ENCODE measurements at places on chromosomes 2 and 18.

GRCh38 chr18:26543373-26543772 lies 5.0 kb downstream of the KCTD1 start:
- DNase-seq, result no peak

DNA sequence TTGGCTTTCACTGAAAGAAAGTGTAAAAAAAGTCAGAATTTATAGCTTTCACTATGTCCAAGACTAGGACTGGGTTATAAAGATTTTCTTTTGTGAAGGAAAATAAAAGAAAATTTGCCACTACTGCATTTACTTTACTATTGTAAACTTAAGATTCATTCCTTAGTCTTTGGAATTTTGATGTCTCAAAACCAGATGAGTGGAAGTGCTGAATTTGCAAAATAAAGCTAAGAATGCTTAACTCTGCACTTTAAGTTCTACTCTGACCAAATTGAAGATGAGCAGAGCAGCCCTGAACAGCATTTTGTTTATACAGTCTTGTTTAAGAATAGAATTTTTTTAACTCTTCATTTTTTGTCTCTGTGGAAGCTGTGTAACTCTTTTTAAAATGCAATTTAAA lies 102.4 kb downstream of the ICA1L start:
- DNase-seq, result no peak

DNA sequence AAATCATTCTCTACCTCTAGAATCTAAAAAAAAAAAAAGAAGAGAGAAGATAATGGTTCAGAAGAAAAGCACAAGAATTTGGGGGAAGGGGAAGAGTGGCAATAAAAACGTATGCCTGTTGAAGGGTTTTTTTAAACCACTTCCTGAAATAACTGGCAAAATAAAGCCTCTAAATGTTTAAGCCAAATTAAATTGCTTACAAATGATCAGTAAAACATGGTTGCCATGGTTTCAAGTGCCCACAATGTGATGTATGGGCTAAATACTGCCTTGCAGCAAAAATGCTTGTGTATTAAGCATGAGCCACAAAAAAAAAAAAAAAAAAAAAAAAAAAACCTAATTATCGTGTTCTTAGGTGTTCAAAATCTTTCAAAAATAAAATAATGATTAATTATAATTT lies 60.8 kb downstream of the RBM43 start:
- no peak for DNase-seq

DNA sequence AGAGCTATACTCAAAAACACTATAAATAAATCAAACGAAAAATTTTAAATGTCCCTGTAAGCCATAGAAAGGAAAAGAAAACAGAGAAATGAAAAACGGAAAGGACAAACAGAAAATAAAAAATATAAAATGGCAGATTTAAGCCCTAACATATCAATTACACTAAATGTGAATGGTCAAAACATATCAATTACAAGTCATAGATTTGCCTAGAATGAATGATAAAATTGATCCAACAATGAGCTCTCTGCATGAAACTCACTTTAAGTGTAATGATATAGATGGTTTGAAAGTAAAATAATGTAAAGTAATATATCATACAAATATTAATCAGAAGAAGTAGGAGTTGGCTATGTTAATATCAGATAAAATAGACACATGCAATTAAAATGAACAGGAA lies 54.2 kb upstream of the TCF4 start:
- DNase-seq, result no peak

- no peak for DNase-seq
Observed at GRCh38 chr2:42046819-42047487, 868 bp upstream of the PKDCC start.

GRCh38 chr2:33038799-33039198 lies 92.0 kb downstream of the LTBP1 start:
- DNase-seq, result no peak

Measured in activated CD8-positive, alpha-beta memory T cell treated with anti-CD3 and anti-CD28 coated beads for 1 hour (primary cell).